ENCODE measurements at places on chromosomes 5 and 9.
A peak's percentile ranks its signal among the peaks of the same experiment; 100 is the strongest.

DNA sequence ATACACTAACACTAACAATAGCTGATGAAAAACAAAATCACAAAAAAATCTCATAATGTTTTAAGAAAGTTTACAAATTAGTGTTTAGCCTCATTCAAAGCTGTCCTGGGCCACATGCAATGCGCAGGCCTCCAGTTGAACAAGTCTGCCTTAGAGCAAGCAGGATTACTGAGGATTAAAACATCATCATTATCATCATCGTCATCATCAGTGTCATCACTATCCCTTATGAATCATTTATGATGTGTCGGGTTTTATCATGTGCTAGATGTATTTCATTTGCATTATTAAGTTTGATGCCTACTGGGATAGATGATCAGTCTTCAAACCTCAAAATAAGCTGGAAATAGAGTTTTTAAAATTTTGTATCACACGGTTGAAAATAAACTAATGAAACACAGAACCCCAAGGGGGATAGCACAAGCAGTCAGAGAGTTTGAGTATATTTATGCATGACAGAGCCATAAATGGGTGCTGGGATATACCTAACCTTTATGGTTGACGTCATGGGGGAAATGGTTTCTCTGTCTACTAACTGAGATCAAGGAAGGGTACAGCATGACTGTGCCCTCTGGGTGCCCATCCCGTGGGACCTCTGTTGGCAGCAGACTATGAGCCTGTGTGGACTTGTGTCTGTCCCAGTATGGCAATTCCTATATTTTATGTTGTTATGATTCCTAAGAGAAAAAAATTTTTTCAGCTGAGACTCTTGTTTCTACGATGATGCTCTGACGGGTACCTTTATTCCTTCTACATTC, 150.3 kb upstream of the ADRA1B start:
- peaks cover 13% of the 10 kb centered on the region for H3K4me1 ChIP-seq
- no peaks in the 10 kb centered on the region for H3K36me3 ChIP-seq
- H3K27ac ChIP-seq = no peak overlapping the region
- no peak for DNase-seq
- peaks cover 26% of the 10 kb centered on the region for H3K27me3 ChIP-seq

DNA sequence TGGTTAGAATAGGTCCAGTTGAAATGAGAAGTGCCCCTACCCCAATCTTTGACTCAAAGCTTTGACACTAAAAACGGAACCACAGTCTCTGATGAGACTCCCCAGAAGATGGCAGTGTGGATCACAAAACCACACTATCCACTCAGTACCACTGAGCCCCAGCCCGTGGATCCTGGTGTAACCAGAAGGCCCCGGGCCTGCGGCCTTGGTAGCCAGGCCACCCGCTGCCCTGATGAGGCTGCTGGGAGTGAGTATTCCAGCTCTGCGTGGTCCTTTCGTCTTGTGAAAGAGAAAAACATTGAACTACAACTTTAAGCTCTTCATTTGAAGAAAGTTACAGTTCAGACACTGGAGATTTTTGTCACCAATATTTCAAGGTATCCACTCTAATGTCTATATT, 42.2 kb upstream of the FBP1 start:
- H3K4me3 ChIP-seq = no peak overlapping the region
- peaks cover 20% of the 10 kb centered on the region for H3K27me3 ChIP-seq
- no peaks in the 10 kb centered on the region for H3K4me1 ChIP-seq
- no peaks in the 10 kb centered on the region for H3K36me3 ChIP-seq
- peak; percentile 53 for DNase-seq
- H3K27ac ChIP-seq = peak overlapping the region; percentile 56

- H3K27ac ChIP-seq = peak overlapping the region; percentile 64
- peak overlapping the region; percentile 87 for H3K4me3 ChIP-seq
- H3K36me3 ChIP-seq = no peaks in the 10 kb centered on the region
- H3K27me3 ChIP-seq = no peaks in the 10 kb centered on the region
These were observed 1.4 kb upstream of the MLLT3 start for GRCh38 chr9:20623748-20624124.

GRCh38 chr5:59810041-59810440, 83.5 kb downstream of the PDE4D start:
- H3K27ac ChIP-seq = no peak overlapping the region
- no peaks in the 10 kb centered on the region for H3K36me3 ChIP-seq
- peak; percentile 58 for DNase-seq
- peaks cover 3% of the 10 kb centered on the region for H3K4me1 ChIP-seq
- H3K4me3 ChIP-seq = peak overlapping the region; percentile 73

- no peaks in the 10 kb centered on the region for H3K27me3 ChIP-seq
- H3K27ac ChIP-seq = no peak overlapping the region
- H3K36me3 ChIP-seq = no peaks in the 10 kb centered on the region
These were observed 131.3 kb downstream of the MVB12B start for GRCh38 chr9:126457890-126458289.

GRCh38 chr9:134320868-134321471, 5.3 kb upstream of the RXRA start:
- peaks cover 21% of the 10 kb centered on the region for H3K27me3 ChIP-seq
- H3K4me1 ChIP-seq = peaks cover 8% of the 10 kb centered on the region
- H3K27ac ChIP-seq = no peak overlapping the region
- H3K36me3 ChIP-seq = no peaks in the 10 kb centered on the region

DNA sequence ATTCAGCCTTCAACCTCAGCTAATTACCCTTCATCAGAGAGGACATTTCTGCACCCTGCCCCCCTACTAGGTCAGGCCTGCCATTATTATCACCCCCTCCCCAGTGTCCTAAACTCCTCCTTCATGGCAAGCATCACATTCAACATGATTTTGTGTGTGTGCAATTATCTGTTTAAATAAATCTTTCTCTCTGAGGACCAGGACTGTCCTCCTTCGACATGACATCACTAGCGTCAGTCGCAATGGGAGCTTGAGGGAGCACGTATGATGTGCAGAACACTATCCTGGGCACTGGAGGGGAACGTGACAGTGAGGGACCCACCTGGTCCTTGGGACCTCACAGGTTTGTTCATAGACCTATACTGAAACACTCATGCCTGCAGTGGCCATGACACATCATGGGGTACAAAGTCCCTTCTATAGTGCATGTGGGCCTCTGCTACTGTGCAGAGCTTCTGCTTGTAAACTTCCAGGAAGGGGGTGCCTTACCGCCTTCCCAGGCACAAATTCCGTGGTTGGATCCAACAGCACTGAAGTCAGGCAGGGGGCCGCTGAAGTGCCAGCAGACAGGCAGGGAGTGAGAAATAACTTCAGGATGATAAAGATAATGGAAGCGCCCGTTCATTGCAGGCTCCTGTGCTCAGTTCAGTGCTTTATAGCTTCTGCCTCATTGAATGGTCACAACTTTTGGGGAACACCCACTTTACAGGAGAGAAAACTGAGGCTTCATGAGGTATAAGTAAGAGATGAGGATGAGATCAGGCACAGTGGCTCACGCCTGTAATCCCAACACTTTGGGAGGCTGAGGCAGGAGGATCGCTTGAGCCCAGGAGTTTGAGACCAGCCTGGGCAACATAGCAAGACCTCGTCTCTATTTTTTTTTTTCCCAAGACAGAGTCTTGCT, 36.0 kb upstream of the STXBP1 start:
- no peaks in the 10 kb centered on the region for H3K36me3 ChIP-seq
- H3K27ac ChIP-seq = no peak overlapping the region
- H3K4me1 ChIP-seq = no peaks in the 10 kb centered on the region
- peaks cover 40% of the 10 kb centered on the region for H3K27me3 ChIP-seq

DNA sequence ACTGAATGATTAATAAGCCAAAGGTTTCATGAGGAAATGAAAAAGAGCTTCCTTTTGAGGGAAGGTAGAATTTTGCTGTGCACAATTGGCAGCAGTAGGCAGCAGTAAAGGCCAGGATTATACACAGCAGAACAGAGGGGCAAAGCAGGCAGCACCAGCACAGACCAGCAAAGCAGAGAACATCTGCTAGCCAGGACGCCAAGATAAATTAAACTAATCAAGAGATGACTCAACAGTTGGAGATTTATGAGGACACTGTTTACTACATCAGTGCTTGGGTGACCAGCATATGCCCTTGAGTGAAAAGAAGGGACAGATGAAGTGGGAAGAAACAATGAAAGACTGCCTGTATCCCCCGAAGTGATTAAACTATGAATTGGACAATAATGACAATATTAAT, 871.4 kb upstream of the CDH10 start:
- H3K27ac ChIP-seq = no peak overlapping the region
- no peak overlapping the region for H3K4me3 ChIP-seq
- H3K36me3 ChIP-seq = no peaks in the 10 kb centered on the region
- no peaks in the 10 kb centered on the region for H3K4me1 ChIP-seq
- no peak for DNase-seq

GRCh38 chr9:87546704-87547103, 49.0 kb downstream of the DAPK1 start:
- H3K27me3 ChIP-seq = no peaks in the 10 kb centered on the region
- DNase-seq = no peak
- no peak overlapping the region for H3K4me3 ChIP-seq
- no peaks in the 10 kb centered on the region for H3K36me3 ChIP-seq
- no peaks in the 10 kb centered on the region for H3K4me1 ChIP-seq

DNA sequence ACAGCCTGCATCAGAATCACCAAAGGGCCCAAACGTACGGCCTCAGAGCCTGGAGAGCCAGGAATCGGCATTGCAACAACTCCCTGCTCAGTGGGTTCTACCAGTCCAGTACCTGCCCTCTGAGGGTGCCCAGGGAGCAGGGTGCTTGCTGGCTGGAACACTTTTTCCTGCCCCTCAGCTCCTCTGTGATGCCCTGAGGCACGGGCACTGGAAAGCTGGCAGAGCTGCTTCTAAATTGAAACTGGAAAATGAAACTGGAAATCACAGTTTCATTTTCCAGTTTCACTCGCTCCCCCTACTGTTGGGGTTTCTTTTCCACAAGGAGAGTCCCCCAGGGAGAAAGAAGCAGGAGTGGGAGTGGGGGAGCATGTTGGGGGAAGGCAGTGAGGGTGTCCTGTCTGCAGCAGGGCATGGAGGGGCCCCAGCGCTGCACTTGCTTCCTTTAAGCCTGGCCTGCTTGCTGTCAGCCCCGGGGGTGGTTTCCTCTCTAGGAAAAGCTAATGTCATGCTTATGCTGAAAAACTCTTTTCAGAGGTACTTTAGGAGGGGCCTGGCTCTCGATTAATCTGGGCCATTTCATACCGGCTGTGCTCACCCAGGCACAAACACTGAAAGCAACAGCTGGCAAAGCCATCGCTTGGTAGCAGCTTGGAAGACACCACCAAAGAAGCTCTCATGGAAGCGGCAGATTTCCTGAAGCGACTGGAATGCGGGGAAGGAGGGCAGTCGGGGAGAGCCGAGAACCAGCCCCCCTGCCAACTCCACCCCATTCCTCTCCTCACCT, 26.2 kb downstream of the IRF1 start:
- peaks cover 9% of the 10 kb centered on the region for H3K36me3 ChIP-seq
- DNase-seq = no peak

DNA sequence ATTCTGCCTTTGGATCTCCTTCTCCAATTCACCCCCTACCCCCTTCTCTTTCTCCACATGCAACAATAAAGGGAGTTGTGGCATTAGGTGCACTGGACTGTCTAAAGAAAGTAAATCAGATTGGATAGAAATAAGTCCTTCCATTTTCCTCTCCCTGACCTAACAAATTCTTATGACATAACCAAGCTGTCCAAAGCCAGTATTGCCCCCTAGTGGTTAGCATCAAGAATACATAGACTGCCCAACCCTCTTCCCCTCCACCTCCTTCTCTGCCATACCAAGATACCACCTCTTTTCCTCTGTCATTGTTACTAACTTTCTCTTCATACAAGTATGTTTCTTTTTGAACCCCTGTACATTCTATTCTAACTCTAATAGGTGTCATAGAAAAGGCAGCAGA, 45.7 kb downstream of the PPARGC1B start:
- H3K27ac ChIP-seq = peak overlapping the region; percentile 31
- no peak for DNase-seq
- peaks cover 54% of the 10 kb centered on the region for H3K4me1 ChIP-seq
- H3K36me3 ChIP-seq = peaks cover 10% of the 10 kb centered on the region

- no peaks in the 10 kb centered on the region for H3K4me1 ChIP-seq
- no peak for DNase-seq
- H3K36me3 ChIP-seq = no peaks in the 10 kb centered on the region
- no peak overlapping the region for H3K27ac ChIP-seq
- no peak overlapping the region for H3K4me3 ChIP-seq
These were observed 120.8 kb upstream of the TNPO1 start for GRCh38 chr5:72695659-72696058.

DNA sequence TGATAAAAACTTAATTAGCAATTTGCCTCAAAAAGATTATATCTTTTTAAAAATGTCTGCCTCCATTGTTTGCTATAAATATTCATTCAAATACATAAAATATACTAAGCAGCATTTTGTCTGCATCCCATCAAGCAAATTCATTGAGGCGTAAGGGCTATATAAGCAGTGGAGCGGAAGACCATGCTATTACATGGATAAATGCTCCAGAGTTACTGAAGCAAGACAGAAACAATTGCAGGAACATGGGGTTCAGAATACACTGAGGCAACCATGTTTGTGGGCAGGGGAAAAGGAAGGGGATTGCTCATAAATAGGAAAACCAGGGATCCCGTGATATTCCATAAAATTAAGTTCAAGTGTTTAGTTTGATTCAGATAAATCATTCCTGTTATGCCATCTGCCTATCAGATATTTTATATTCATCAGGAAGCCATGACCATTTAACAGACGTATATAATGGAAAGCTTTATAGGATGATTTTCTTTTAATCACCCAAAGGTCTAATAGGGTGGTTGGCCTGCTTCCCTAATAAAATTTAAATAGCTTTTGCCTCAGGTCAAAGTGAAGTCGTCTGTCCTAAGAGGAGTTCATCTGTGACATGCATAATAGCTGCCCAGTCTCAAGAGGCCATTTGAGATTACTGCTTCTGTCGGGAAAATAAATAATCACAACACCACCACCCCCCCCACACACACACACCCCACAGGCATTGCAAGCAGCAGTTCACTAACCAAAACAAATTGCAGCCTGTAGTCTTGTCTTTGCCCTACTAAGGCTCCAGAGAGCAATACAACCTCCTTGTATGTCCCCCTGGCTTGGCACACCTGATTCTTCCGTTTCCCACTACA, 105.2 kb downstream of the RASEF start:
- no peak for DNase-seq
- no peaks in the 10 kb centered on the region for H3K4me1 ChIP-seq
- no peaks in the 10 kb centered on the region for H3K36me3 ChIP-seq
- no peak overlapping the region for H3K4me3 ChIP-seq
- no peak overlapping the region for H3K27ac ChIP-seq

- no peaks in the 10 kb centered on the region for H3K4me1 ChIP-seq
- no peak overlapping the region for H3K27ac ChIP-seq
- no peak overlapping the region for H3K4me3 ChIP-seq
- H3K36me3 ChIP-seq = no peaks in the 10 kb centered on the region
These were observed 32.7 kb upstream of the CDKN2B start for GRCh38 chr9:22041775-22042174.

GRCh38 chr5:98769210-98769958, 4.1 kb upstream of the RGMB start:
- H3K36me3 ChIP-seq = no peaks in the 10 kb centered on the region
- H3K27me3 ChIP-seq = peaks cover 28% of the 10 kb centered on the region
- DNase-seq = peak; percentile 24
- peak overlapping the region; percentile 80 for H3K27ac ChIP-seq
- H3K4me1 ChIP-seq = peaks cover 46% of the 10 kb centered on the region

DNA sequence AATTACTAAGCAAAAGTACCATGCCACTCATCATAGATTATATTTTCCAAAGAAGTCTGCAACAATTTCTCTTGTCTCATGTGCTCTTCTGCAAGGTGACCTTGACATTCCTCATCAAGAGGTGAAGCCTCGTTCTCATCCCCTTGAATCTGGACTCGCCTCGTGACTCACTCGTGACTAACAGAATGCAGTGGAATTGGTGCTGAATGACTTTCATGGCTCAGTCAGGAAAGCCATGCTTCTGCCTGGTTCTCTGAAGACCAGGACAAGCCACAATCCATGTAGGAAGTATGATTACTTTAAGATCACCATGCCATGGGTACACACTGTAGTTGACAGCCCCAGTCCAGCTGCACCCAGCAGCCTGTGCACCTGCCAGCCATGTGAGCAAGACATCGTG, 335.8 kb downstream of the GADD45G start:
- no peak for DNase-seq
- no peaks in the 10 kb centered on the region for H3K4me1 ChIP-seq
- H3K4me3 ChIP-seq = no peak overlapping the region
- no peaks in the 10 kb centered on the region for H3K27me3 ChIP-seq
